ENCODE measurements at places on chromosomes 16 and 17.
A peak's percentile ranks its signal among the peaks of the same experiment; 100 is the strongest.

GRCh38 chr17:17790637-17791464 is 45.9 kb downstream of the SREBF1 start:
- no peak for DNase-seq

- no peak for DNase-seq
Measured at GRCh38 chr16:88798772-88799455, 4.7 kb upstream of the CDT1 start.

GRCh38 chr17:79983456-79983855 is 52.2 kb downstream of the TBC1D16 start:
- no peak for DNase-seq

GRCh38 chr16:48109475-48109874 is 46.3 kb downstream of the ABCC12 start:
- DNase-seq: no peak

- DNase-seq: no peak
Measured at GRCh38 chr17:45367216-45367615, 50.4 kb upstream of the MAP3K14 start.

DNA sequence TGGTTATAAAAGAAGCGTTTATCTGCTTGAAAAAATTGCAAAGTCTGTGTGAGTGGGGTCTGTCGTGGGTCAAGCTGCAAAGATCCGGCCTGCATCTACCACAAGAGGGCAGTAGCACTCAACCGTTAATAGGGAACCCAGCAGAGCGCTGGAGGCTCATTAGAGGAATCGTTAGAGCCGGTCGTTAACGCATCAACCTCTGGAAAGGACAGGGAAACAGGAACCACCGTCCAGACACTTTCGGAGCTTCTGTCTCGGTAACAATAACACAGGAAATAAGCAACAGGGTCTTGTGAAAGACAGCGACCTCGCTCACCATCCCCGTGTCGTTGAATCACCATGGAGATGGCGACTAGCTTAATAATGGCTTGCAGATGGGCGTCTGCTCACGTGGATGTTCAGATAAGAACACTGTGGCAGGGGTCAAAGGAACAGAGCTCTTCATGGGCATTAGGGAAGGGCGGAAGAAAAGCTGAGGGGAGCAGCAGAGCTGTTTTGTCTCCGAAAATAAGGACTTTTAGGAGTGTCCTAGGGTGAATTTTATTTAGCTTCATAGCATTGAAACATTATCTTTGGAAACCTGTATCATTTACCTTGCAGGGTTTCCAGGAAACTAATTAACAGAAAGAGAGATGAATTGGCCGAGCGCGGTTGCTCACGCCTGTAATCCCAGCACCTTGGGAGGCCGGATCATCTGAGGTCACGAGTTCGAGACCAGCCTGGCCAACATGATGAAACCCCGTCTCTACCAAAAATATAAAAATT is 11.9 kb upstream of the NSRP1 start:
- no peak for DNase-seq

DNA sequence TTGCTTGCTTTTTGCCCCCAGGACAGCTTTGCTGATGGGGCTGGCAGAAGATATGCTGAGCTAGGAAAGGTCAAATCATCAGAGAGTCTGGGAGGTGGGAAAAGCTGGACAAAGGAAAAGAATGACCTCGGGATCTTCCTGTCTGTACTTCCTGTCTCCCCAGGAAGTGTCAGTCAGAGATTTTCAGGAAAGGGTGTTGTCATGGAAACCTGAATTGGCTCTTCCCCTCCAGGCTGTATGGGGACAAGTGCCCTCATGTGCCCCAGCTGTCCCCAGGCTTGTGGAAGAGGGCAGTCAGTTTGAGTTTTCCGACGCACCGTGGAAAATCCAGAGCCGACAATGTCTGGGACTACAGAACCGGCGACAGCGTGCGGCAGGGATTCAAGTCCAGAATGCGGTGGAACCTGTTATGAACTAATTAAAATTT is 122.7 kb upstream of the ZFHX3 start:
- no peak for DNase-seq

DNA sequence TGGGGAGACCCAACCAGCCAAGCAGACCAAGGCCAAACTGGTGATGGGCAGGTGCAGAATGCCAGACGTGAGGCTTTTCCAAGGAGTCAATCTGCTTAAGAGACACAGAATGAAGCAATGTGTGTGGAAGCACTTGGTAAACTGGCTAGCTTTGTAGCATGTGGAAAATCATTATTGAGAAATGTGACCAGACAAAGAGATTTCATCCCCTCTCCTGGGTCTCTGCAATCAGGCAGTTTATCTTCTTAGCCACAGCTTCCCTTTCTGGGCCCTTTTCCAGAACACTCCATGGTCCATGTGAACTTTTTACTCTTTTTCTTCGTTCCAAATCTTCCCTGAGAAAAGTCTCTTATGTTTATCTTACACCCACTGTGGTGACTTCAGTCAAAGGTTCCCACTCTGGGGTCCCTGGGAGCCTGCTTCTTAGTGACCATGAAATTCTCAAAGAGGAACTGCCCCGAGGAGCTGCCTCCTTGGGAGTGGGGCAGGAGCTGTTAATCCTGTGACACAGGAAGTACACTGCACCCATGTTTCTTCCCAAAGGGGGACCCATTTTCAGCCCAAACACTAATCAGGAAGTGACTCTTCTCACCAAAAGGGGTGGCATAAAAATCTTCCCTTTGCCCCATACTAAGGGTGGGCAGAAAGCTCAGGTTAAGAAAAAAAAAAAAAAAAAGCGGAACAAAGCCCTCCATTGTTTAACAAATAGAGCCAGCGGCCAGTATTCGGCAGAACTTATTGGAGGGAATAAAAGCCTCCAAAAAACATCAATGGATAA is 346.2 kb upstream of the ASIC2 start:
- DNase-seq: no peak

- DNase-seq: no peak
Measured at GRCh38 chr17:21676281-21677111, 15.8 kb upstream of the KCNJ18 start.

GRCh38 chr17:78337244-78338109 is 22.4 kb downstream of the SOCS3 start:
- no peak for DNase-seq

DNA sequence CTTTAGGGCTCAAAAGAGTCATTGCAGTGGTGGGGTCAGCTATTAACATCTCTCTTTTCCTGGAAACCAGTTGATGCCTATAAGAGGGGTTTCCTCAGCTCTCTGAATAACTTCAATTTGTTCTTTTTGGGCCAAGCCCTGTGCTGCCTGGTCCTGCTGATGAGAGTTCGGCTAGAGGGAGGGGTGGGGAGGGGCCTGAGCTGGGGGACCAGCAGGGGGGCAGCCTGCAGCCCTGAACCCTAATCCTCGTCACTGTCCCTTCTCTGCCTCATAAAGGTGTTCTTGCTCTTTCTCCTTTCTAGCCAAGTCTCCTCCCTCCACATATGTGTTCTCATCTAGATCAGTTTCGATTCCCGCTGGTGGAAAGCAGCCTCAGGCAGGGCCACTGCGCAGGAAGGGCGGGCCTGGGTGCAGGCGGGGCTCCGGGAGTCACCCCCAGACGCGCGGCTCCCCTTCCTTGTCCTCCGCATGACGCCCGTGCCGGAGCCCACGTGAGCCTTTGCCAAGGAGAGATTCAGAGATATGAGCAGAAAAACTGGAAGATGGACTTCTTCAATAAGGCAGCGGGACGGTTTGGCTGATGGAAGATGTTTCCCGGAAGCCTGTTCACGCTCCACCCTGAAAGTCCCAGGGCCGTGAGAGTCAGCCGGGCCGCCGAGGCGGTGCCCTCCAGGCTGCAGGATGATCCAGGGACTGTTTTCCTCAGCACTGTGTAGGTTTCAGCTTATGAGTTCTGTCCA is 15.0 kb upstream of the RHOT1 start:
- peak; percentile 53 for DNase-seq

DNA sequence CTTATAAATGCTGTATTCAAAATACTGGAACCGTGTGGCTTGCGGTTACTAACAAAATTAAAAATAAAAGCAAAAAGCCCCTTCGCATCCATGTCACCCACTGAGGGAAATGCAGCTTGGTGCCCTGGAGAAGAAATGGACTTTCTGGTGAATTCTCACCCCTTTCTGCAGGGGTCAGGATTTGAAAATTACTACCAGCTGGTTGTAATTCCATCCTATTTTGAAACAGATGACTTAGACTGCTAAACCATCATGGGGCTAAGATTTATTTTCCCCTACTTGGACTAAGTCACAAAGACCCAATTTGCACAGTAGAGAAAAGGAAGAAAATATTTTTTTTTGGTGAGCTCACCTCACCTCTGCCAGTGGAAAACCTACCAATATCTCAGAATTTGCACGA is 111.4 kb upstream of the MYOCD start:
- DNase-seq: no peak

- no peak for DNase-seq
Measured at GRCh38 chr16:86994651-86995171, 322.5 kb downstream of the C16orf95 start.

DNA sequence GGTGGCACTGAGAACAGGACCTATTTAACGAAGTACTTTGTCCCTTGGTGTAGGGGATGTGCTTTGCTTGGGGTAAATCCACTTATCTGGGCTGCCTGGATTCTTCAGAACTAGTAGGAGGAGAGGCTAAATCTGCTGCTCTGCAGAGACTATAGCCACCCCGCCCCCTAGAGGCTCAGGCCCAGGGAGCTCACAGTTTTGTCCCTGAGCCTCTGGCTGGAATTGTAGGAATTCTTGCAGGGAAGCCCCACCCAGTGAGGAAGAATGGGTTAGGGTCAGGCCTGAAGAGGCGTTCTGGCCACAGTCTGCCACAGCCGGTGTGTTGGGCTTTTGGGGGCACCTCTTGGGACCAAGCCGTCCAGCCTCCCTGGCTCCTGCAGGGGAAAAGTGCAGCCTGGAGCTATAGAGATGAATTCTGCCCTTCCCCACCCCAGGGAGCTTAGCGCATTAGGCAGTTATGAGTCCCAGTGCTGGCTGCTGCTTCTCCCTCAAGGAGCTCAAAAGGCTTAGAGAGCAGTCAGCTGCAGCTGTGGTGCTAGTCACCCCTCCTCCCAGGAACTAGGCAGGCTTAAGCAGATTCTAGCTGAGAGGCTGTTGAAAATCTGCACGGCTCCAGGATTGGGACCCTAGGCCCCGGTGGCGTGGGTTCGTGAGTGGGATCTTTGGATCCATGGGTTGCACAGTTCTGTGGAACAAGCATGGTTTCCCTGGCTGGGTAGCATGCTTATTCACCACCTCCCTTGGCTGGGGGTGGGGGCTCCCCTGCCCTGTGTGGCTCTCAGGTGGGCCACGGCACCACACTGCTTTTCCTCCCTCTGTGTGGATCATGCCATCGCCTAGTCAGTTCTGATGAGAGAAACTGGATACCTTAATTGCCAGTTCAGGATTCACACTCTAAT is 237.4 kb upstream of the TOM1L1 start:
- DNase-seq: no peak

DNA sequence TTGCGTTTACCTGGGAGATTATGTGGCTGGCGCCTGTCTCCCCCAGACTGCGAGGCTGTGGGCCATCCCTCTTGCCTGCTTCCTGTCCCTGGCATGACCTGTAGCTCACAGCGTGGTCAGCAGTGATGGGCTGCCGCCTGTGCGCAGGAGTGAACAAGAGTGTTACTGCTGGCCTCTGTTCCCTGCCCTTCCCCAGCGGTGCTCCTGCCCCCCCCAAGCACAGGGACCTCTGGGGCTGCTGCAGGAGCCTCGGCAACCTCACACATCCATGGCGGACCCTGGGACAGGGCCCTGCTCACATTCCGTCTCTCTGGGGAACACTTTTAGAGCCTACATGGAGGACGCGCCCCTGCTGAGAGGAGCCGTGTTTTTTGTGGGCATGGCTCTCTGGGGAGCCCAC is 10.6 kb downstream of the TSC2 start:
- DNase-seq: no peak

DNA sequence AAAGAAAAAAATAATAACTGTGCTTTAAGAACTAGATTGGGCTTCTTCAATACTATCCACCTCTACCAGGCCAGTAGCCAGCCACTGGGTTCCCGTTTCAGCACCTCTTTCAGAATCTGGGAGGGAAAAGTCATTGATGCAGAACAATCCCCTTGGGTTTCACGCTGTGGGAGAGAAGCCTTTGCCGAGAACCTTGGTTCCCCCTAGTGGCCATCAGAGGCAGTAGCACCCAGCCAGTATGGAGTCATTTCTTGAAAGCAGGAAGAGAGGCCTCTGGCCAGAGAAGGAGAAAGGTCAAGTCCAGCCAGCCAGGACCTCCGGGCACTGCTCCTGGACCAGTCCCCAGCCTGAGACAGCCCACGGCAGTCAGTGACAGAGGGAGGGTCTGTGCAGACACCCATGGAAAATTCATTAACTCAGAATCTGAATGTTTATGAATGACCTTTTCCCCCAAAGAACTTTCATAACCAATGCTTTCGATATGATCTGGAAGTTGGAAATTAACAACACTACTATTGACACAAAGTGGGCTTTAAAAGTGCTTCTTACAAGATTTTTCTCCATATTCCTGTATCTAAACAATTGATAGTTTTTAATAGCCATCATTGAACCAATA is 51.2 kb upstream of the CDH5 start:
- no peak for DNase-seq

GRCh38 chr16:13645601-13646245 is 274.2 kb upstream of the ERCC4 start:
- no peak for DNase-seq

GRCh38 chr17:62657145-62657665 is 29.7 kb downstream of the MRC2 start:
- DNase-seq: no peak

- no peak for DNase-seq
Measured at GRCh38 chr16:85430523-85431421, 182.3 kb upstream of the GSE1 start.

GRCh38 chr17:9987779-9988585 is 82.9 kb upstream of the RCVRN start:
- no peak for DNase-seq

DNA sequence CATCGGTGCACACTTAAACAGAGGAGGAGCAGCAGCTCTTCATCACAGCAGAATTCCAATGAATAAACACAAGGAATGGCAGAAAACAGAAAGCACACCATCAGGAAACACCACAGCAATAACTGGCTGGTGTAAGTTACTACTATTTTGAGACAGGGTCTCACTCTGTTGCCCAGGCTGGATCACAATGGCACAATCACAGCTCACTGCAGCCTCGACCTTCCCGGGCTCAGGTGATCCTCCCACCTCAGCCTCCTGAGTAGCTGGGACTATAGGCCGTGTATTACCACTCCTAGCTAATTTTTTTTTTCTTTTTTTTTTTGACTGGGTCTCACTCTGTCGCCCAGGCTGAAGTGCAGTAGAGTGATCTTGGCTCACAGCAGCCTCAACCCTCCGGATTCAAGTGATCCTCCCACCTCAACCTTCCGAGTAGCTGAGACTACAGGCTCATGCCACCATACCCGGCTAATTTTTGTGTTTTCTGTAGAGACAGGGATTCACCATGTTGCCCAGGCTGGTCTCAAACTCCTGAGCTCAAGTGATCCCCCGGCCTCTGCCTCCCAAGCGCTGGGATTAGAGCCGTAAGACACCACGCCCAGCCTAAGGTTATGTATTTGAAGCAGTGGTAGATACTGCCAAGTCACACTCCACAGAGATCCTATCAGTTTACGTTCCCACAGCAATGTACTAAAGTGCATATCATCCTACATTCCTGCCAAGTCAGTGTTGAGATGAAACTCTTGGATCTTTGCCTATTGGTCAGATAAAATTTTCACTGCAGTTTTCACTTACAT is 20.7 kb downstream of the TRAP1 start:
- DNase-seq: no peak

GRCh38 chr17:9324864-9325263 is 250.8 kb downstream of the STX8 start:
- no peak for DNase-seq

- DNase-seq: no peak
Measured at GRCh38 chr17:15441315-15441714, 26.1 kb downstream of the CDRT4 start.

GRCh38 chr16:49474741-49475140 is 101.1 kb downstream of the C16orf78 start:
- no peak for DNase-seq
